ENCODE measurements at places on chromosomes 11 and 22.

- DNase-seq: no peak
These were observed 102.9 kb downstream of the CCDC81 start for GRCh38 chr11:86477495-86478155.

DNA sequence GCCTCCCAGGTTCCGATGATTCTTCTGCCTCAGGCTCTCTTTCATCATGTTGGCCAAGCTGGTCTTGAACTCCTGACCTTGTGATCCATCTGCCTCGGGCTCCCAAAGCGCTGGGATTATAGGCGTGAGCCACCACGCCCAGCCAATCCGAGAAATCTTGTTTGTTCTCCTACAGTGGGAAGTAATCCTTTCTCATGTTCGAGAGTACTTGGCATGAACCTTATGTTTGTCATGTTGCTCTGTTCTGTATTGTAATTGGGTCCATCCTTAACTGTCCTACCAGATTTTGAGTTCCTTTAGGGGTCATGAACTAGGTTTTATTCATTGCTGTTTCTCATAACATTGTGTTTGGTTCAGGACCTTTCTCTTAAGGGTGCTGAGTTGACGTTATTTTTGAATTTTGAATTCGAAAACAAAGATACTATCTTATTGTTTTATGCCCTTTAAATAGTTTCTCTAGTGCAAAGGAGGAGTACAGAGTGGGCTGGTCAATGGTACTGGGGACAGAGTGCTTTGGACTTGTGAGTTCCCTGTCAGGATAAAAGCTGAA is 113.4 kb upstream of the RRM1 start:
- no peak for DNase-seq

DNA sequence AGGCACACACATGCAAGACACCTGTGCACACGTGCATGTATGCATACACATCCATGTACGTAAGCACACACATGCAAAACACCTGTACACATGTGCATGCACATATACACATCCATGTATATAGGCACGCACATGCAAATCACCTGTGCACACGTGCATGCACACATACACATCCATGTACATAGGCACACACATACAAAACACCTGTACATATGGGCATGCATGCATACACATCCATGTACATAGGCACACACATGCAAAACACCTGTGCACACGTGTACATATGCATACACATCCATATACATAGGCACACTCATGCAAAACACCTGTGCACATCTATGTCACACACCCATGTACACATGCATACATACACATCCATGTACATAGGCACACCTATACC is 458.3 kb downstream of the TBC1D22A start:
- DNase-seq: no peak

DNA sequence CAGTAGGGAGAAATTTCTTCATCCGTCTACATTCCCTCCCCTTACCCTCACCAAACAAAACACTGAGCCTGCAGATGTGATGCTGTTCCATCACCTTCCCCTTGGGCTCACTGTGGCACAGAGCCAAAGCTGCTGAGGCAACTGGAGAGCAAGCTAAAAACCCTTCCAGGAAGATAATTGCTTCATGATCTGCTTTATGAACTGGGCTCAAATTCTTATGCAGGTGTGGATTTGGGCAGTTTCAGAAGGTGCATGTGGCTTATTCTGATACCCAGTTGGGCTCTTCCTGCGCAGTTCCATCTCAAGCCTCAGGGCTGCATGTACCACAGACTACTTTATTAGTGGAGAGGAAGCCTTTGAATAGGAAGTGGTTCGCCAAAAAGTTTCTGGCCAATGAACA is 58.3 kb downstream of the AAMDC start:
- no peak for DNase-seq

- DNase-seq: no peak
These were observed 12.6 kb downstream of the MS4A15 start for GRCh38 chr11:60769273-60769672.
